Tibial nerve (tissue), 4 donors: ENCODE measurements at places on chromosomes 16 and 17. TPM values are rescaled to one million over a fixed set of nuclear protein-coding genes. Genes with fewer than 3 reads are reported as not detected.

KRT33A gene
- total RNA-seq: not detected

CCDC200 gene
- total RNA-seq: not detected

GCGR gene
- total RNA-seq: 14.7 TPM

ACSM5 gene
- total RNA-seq: 16.2 TPM

KRT31 gene
- total RNA-seq: not detected

CLEC19A gene
- total RNA-seq: not detected

HES7 gene
- total RNA-seq: not detected

PLA2G10 gene
- total RNA-seq: not detected

DBNDD1 gene
- total RNA-seq: 2.6 TPM

NPIPB9 gene
- 9.6 TPM for total RNA-seq

ALDH3A1 gene
- 1.7 TPM for total RNA-seq
